ENCODE measurements at places on chromosomes 1 and 21. TPM values are rescaled to one million over a fixed set of nuclear protein-coding genes. Genes with fewer than 3 reads are reported as not detected.
A peak's percentile ranks its signal among the peaks of the same experiment; 100 is the strongest.

GRCh38 chr1:961132-961669 lies 817 bp downstream of the KLHL17 start:
- H3K36me3 ChIP-seq, result peaks cover 15% of the 10 kb centered on the region
- peaks cover 22% of the 10 kb centered on the region for H3K4me1 ChIP-seq
- H3K4me3 ChIP-seq, result peak overlapping the region; percentile 49
- no peak for DNase-seq
- H3K27me3 ChIP-seq, result no peaks in the 10 kb centered on the region
- no peak overlapping the region for H3K27ac ChIP-seq

DNA sequence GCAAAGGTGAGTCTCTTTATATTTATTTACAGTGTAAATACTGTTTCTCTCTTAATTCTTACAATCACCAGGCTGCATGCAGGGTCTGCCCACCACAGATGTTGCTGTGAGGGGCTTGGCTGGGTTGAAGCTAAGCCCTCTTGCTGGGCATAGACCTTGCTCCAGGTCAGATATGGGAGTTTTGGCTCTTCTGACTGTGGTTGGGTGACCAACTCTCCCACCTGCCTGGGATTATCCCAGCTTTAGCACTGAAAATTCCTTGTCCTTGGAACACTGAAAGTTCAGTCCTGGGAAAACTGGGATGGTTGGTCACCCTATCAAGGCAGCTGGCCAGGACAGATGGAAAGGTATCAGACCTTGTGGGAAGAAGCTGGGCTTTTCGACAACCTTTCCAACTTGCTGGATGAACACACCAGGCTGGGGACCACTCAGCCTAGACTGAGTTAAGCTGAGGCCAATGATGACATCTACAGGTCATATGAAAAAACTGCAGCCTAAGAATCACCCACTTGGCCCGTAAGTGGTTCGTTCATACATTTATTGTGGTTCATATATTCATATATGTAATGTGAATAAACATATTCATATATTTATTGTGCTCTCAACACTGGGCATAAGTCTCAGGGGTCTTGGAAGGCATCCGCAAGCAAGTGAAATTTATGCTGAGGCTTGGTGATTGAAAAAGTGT lies 26.6 kb upstream of the HPDL start:
- H3K27ac ChIP-seq, result no peak overlapping the region
- DNase-seq, result peak; percentile 39
- H3K4me1 ChIP-seq, result peaks cover 10% of the 10 kb centered on the region
- H3K27me3 ChIP-seq, result no peaks in the 10 kb centered on the region
- no peak overlapping the region for H3K4me3 ChIP-seq
- no peaks in the 10 kb centered on the region for H3K36me3 ChIP-seq

DNA sequence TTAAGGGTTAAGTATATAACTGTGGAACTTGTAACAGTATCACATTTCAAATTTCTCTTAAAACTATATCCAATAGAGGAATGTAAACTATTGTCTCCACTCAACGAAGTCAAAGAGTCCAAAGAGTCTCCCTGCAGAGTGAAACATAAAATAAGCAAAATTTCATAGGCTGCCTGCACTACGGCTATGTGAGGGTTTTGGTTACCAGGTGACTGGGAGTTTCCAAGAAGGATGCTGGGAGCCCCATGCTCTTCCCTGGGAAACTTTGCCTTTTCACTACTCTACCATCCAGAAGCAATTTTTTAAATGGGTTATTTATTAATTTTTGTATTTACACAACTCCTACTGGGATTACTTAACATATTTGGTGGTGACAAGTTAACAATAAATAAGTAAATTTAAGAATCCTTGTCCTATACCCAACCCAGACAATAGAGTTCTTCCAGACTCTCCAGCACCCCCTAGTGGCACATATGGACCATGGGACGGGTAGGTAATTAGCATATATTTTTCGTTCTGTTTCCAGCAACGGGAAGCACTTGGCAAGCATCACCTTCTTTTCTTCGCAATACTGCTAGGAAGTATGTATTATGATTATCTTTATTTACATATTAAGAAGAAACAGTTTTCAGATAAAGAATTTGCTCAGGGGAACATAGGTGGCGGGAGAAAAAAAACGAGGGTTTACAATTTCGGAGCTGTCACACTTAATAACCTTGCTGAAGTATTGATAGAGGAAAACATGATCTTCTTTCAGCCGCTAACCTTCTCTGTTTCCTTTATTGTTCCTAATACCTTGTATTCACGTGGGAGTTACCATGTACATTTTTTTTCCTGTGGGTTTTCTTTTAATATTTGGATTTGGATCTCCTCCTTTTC lies 3.5 kb downstream of the FMO2 start:
- H3K27ac ChIP-seq, result no peak overlapping the region
- no peaks in the 10 kb centered on the region for H3K36me3 ChIP-seq
- peaks cover 4% of the 10 kb centered on the region for H3K27me3 ChIP-seq
- no peak overlapping the region for H3K4me3 ChIP-seq
- peak; percentile 46 for DNase-seq
- H3K4me1 ChIP-seq, result no peaks in the 10 kb centered on the region

DNA sequence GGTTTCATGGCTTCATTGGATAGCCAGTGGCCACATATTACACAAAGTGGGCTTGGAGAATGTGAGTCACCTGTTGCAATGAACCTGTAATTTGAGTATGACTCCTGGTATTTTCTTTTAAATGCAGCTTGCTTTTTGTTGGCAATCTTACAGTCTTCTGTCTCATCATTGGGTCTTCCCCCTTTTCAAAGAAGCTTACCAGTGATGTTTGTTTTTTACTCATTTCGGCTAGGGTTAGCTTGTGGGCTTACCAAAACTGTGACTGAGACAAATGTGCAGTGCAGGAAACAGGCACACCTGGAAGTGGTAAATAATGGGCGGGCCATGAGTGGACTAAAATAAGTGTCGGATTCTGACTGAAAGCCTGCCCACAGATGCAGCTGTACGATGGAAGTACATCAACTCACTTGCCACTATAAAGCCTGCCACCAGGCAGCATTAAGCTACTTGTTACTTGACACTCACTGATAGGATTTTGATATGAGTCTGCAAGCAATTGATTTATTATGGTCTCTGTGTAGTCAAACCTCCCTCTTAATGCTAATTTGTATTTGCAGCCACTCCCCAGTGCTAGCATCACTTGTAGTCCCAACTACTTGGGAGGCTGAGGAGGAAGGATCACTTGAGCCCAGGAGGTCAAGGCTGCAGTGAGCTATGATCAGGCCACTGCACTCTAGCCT lies 4.2 kb downstream of the HHAT start:
- H3K27me3 ChIP-seq, result peaks cover 5% of the 10 kb centered on the region
- peak overlapping the region; percentile 60 for H3K27ac ChIP-seq
- H3K4me3 ChIP-seq, result no peak overlapping the region
- DNase-seq, result peak; percentile 91
- no peaks in the 10 kb centered on the region for H3K36me3 ChIP-seq

DNA sequence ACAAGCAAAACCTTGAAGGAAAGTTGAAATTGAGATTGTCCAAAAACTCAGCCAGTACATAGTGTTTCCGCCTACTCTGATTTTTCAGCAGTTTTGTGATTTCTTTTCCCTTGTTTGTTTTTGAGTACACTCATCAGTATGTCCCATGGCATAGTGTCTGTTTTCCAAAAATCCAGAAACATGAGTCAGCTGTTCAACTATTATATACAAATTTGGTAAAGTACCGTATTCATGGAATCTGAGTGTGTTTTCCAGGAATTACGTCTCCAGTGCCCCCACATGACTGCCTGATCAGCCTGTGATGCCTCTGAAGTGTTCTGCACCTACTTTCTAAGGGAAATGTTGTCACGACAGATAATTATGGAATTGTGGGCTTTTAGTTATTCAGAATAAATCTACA lies 186.8 kb downstream of the LTN1 start:
- H3K36me3 ChIP-seq, result peaks cover 3% of the 10 kb centered on the region
- H3K27me3 ChIP-seq, result no peaks in the 10 kb centered on the region
- H3K4me1 ChIP-seq, result no peaks in the 10 kb centered on the region

DNA sequence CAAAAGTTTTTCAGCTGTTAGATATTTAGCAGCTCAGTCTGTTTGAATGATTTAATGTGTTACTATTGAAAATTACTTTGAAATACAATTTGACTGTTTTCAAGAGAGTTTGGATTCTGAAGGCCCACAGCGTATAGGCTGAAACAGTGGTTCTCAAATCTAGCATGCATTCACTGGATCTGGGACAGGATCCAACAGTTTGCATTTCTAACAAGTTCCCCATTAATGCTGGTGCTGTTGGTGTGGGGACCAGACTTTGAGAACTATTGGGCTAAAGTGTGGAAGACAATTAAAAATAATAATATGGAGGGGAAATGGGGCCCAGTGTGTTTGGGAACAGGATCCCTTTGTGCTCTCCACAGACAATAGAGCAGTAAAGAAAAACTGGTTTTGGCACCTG lies 31.9 kb downstream of the ITSN1 start:
- no peak overlapping the region for H3K4me3 ChIP-seq
- DNase-seq, result no peak
- no peaks in the 10 kb centered on the region for H3K36me3 ChIP-seq

DNA sequence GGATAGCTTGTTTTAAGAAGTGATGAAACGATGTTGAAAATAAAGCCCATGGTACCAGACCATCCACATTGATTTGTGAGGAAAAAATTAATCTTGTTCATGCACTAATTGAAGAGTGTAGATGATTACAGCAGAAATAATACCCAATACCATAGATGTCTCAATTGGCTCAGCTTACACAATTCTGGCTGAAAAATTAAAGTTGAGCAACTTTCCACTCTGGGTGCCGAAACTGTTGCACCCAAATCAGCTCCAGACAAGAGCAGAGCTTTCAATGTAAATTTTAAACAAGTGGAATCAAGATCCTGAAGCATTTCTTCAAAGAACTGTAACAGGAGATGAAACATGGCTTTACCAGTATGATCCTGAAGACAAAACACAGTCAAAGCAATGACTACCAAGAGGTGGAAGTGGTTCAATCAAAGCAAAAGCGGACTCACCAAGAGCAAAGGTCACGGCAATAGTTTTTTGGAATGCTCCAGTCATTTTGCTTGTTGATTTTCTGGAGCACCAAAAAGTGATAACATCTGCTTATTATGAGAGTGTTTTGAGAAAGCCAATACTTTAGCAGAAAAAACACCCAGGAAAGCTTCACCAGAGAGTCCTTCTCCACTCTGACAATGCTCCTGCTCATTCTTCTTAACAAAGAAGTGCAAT lies 16.1 kb upstream of the KCNA3 start:
- no peak for DNase-seq
- no peaks in the 10 kb centered on the region for H3K27me3 ChIP-seq
- H3K4me3 ChIP-seq, result no peak overlapping the region
- no peak overlapping the region for H3K27ac ChIP-seq

SPRR2E gene
- not detected for total RNA-seq

DNA sequence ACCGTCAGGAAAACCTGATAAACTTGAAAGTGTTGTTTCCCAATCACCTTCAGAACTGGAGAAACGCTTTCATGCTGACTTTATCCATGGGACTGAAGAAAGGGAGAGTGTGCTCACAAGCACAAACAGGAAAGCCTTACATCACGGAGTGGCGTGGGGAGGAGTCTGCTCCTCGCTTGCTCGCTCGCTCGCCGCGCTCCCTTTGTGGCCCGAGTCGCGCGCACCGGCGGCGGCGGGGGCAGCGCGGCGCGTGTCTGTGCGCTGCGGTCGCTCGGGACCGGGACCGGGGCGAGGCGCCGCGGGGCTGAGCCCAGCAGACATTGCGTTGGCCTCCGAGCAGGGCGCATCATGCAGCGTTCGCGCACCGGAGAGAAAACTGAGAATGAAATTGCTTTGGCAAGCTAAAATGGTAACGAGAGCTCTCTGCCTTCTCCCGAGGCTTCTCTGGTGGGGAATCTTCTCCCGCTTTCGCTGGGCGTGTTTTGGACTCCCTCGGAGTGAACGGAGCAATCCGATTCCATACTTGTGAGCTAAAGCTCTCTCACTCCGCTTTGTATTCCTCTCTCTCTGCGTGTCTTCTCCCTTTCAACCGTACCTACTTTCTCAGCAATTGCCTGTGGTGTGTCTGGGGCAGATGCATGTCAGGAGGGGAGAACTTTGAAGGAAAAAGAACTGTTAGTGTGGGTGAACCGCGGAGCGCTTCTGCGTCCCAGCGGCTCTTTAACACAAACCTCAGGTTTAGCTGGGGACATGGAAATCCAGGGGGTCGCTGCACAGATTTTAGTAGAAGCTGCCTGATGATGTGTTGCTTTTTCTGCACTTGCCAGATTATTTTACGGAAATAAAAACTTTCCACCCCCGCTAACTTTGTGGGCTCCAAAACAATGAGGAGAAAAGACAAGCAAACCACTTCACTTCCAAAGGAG lies at the start of gene RGL1:
TSS of gene RGL1 (plus strand) at position 205 of the 926 bp plus-strand sequence. CDS start at position 383, 178 bp downstream.
- H3K4me3 ChIP-seq, result peak within 1 kb of the TSS; percentile 78
- H3K36me3 ChIP-seq, result peaks cover 9% of the 10 kb centered on the region
- H3K4me1 ChIP-seq, result peaks cover 6% of the 10 kb centered on the region
- peaks cover 3% of the 10 kb centered on the region for H3K27me3 ChIP-seq
- DNase-seq, result peak; percentile 40

- no peak overlapping the region for H3K27ac ChIP-seq
- no peaks in the 10 kb centered on the region for H3K36me3 ChIP-seq
Observed at GRCh38 chr1:15371610-15372545, 37.8 kb upstream of the EFHD2 start.

DNA sequence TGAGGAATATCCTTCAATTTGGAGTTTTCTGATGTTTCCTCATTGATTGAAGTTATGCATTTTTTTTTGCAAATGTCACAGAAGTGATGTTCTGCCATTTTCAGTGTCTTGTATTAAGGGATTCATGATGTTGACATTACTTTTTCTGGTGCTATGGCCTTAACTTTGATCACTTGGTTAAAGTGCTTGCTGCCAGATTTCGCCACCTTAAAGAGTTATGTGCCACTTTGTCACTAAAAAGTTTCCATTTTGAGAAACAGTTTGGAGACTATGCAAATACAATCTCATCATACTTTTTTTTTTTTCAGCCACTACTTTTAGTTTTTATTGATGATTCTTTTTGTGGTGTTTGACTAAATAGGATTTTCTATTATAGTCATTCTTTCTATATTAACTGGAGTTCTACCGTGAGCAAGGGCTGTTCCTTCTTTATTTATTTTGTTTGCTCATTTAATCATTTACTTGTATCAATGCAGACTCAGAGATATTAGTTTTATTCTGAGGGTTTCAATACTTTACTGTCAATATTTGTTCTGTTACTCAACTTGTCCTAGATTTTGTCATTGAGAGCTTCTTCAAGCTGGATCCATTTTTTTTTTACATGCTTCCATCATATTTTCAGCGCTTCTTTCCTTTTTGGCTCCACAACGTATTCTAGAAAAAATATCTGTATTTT lies 3.2 kb downstream of the GBP7 start:
- H3K4me3 ChIP-seq, result no peak overlapping the region
- H3K27me3 ChIP-seq, result no peaks in the 10 kb centered on the region
- no peak overlapping the region for H3K27ac ChIP-seq

- H3K36me3 ChIP-seq, result peaks cover 7% of the 10 kb centered on the region
- no peak overlapping the region for H3K27ac ChIP-seq
- H3K4me1 ChIP-seq, result peaks cover 44% of the 10 kb centered on the region
- H3K4me3 ChIP-seq, result no peak overlapping the region
- no peaks in the 10 kb centered on the region for H3K27me3 ChIP-seq
Observed at GRCh38 chr1:86708920-86709319, 4.5 kb downstream of the SH3GLB1 start.
